ENCODE measurements at places on chromosomes 3 and 15.
A peak's percentile ranks its signal among the peaks of the same experiment; 100 is the strongest.

DNA sequence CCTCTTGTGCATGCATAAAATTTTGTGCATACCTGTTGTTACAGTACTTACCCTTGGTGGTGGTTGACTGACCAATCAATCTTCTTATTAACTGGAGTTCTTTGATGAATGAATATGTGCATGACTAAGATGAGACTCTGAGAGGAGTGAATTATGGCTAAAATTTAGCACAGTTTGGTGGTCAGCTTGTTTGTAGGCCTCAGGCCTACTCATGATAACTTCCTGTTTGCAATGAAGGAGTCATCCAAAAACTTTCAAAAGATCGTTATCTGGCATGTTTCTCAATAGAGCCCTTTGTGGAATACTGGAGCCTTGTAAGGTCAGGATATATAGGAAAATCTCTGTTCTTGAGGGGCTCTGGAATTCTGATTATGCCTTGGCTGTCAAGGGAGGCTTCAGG, 66.5 kb downstream of the LEKR1 start:
- no peak for DNase-seq

DNA sequence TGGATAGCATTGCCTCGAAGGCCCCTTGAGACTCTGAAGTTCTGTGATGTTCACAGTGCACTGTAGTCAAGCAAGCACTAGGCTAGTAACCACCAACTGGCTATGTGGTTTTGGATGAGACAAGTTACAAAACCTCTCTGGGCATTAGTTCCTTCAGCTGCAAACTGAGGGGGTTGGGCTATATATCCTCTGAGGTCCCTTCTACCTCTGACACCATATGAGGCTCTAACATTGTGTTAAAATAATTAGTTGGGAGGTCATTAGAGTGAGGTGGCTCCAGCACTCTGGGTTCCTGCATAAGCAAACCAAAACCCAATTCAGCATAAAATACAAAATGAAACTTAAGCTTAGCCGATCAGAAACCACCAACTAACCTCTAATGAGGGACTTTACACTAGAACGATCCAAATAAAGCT, 209.5 kb upstream of the LRRN1 start:
- DNase-seq, result no peak

GRCh38 chr3:176968631-176969030, 228.7 kb downstream of the TBL1XR1 start:
- DNase-seq, result no peak

DNA sequence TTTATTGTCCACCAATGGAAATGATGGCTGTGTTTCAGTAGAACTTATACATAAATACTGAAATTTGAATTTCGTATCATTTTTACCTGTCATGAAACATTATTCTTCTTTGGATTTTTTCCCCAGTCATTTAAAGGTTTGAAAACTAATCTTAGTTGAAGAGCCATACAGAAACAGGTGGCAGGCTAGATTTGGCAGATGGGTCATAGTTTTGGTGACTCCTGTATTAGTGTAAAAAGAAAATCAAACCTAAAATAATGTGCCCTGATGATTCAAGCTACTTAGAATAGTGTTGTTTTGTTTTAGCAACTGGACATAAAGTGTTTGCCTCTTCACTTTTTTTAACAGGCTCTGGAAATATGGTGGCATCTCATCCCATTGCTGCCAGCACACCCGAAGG, 68.9 kb downstream of the SIDT1 start:
- DNase-seq, result no peak

DNA sequence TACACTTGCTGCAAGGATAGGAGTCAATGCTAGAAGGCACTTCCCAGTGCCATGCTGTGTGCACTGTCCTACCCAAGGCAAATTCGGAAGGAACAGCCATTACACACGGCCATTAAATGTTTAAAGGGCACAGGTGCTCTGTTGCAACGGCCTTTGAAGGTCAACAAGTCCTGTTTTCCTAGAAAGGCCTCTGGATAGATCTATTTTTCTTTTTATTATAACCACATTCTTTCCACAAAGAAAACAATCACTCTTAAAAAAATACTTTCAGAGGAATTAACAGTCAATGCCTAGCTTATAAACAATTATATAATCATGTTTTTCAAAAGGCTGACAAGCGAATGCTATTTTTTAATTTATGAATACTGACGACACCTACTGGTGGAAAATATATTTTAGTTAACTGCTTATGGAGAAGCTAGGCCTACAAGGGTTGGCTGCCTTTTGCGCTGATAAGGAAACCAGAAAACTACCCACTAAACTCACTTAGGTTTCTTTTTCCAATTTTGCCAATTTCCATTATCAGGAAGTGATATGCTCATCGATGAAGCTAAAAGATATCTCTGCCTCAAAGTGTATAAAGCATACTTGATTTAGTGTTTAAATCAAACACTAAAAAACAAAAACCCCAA, 2.4 kb downstream of the ARHGEF3 start:
- peak; percentile 94 for DNase-seq

- peak; percentile 78 for DNase-seq
These were observed 42.8 kb upstream of the SMAD3 start for GRCh38 chr15:67022587-67023105.

- no peak for DNase-seq
These were observed 302.2 kb downstream of the FOXP1 start for GRCh38 chr3:71281280-71281679.

DNA sequence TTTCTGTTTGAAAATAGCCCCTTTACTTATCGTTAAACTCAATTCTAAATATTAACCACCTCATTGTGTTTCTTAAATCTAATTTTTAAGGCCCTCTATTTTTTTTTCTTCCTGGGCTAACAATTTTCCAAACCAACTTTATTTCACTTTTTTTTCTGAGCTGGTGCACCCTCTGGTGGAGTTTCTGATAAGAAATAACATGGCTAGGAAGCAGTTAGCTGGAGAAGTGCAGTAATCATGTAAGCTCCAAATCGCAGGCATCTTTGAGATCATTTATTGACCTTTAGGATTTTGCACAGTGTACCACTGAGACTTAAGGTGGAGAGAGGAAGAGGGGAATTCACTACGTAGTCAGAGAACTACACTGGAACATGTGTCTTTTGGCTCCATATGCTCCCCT, 6.4 kb downstream of the TMEM207 start:
- peak; percentile 8 for DNase-seq

DNA sequence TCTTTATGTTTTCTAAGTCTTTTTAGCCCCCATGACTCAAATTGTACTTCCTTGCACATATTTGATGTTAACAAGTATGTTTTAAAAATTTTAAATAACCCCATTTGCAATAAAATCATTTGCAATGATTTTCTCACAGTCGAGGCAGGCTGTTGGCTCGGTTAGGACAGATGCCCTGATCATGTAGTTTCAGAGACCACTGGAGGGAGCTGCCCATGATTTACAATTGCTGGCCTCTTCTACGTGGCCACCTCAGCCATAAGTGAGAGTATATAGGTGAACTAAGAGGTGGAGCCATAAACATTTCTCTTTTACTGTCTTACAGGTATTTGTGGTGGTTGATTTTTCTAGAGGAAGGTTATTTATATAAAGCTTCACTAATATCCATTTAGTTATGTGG, 1.7 kb downstream of the DTWD1 start:
- DNase-seq, result no peak

DNA sequence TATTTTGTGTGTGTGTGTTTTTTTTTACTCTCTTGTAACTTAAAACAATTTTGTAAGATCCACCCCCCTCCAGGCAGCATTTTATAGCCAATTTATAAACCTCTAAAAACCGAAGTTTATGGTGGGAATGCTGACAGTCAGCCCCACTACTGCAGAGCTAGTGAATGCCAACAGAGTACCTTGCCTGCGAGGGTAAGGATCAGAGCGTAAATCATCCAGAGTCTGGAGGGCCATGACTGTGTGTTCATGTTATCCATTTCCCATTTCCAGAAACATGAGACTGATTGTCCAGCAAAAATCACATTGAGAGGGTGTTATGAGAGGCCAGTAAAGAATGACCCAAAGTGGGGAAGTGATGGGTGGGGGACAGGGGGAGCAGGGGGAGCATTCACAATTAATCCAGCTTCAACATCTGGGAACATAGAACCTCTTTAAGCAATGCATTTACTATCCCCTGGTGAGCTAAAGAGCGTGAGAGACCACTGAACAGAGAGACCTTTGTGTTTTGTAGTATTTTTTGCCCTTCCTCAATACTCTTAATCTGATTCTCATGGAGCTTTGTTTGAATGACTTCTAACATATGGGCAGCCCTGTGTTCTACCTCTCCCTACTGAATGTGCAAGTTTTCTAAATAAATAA, 464.5 kb downstream of the RBMS3 start:
- no peak for DNase-seq

DNA sequence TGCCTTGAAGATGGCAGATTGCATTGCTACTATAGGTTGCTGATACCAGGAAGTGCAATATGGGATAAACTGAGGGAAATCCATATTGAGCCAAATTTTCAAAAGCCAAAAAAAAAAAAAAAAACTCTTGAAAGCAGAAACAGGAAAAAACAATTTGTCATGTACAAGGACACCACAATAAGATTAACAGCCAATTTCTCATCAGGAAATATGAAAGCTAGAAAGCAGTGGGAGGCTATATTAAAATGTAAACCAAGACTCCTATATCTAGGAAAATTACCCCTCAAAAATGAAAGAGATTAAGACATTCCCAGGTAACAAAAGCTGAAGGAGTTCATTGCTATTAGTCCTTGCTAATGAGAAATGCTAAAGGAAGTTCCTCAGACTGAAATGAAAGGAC, 462.8 kb upstream of the DPH6 start:
- DNase-seq, result no peak

DNA sequence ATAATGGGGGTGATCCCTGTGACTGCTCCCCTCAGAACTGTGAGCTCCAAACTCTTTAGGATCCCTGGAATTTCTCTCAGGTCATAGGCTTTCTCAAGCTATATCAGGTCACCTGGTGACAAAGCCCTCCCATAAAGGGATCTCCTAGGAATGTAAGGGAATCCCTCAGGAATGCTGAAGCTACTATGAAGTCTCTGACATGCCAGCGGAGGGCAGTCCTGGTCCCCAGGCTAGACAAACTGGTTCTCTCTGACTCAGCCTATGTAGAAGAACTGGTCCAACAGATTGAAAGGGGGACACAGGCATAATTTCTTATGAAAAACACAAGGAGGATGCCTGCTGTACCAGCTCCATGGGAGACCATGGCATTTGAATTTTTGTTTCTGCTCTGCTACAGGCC, 6.7 kb downstream of the LPCAT4 start:
- no peak for DNase-seq

DNA sequence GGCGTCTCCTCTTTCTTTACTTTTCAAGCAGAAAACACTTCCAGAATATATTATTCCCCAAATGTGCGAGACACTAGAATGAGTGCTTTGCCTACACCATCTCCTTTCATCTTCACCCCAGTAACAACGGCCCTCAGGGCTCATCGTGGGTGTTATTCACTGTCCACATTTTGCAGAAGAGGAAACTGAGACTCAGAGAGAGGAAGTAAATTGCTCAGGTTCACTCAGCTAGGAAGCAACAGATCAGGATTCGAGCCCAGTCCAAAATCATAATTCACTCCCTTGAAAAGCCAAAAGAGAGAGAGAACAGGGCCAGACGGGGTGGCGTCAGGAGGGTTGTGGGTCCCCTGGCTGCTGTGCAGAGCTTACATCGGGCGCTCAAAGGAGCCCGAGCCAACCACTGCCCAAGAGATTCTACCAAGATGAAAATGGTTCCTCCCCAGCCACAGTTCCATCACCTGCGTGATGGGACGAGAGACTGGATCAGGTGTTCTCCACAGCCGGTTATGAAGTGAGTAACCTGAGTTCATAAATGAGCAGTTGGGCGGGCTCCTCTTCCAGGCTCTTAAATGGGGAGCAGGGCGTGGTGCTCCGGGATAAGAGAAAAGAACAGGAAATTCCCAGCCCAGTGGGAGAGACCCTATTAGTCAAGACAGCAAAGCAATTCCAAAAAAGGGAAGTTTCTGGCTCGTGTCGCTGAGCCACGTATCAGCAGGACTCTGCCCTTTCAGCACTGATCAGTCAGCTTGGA, 48.6 kb upstream of the FLNB start:
- peak; percentile 98 for DNase-seq

- DNase-seq, result no peak
These were observed 898.7 kb downstream of the NSUN3 start for GRCh38 chr3:94961423-94962100.

- no peak for DNase-seq
These were observed 237.6 kb upstream of the CHRNA7 start for GRCh38 chr15:31792611-31793199.

DNA sequence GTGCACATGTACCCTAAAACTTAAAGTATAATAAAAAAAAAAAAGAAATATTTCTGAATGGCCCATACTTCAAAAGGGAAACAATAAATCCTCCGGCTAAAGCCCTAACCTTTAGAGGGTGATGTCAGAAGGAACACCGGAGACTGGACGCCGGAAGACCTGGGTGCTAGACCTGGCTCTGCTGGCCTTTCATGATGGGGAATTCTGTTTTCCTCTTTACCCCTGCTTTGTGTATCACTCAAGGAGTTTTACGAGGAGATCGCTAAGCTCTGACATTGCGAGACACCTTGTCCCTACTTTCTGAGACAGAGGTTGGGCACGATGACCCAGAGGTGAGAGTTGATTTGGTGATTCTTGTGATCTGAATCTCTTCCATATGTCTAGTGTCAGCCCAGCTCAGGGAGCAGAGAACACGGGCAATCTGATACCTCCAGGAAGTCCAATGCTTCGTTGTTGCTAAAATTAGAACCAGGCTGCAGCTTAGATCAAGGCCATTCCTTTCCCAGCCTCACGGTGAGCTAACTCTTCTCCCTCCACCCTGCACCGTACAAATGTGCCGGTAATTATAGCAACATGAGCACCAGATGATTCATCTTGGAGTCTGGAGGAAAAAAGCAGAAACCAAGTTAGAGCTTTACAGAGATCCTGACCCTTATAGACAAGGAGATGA, 42.0 kb upstream of the CFAP161 start:
- DNase-seq, result peak; percentile 76

DNA sequence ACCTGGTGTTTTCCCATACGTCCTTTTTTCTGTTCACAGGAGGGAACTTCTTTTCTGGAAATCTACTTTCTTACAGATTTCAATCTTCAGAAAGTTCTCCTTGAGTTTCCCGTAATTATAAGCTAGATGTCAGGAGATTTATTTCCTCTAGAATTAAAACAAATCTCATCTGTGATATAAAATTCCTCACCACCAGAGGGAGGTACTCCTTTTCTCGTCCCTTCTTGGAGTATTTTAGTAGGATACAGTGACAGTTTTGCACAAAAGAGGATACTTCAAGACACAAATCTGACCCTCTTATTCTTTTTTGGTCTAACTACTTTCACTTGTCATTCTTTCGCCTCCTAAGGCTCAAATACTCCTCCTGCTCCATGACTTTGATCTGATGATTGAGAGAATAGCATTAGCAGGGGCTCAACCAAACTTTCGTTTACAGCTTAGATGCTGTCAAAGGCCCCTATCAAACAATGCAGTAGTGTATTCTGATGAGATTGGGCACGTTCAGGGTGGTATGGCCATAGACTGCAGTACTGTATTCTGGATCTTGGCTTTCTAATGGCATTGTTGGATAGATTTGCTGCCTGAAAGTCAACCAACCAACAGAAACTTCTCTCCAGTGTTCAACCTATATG, 38.0 kb downstream of the TMEM41A start:
- DNase-seq, result peak; percentile 40
